RPMI8226 (cell line): ENCODE measurements at places on chromosomes 12 and 14.

DNA sequence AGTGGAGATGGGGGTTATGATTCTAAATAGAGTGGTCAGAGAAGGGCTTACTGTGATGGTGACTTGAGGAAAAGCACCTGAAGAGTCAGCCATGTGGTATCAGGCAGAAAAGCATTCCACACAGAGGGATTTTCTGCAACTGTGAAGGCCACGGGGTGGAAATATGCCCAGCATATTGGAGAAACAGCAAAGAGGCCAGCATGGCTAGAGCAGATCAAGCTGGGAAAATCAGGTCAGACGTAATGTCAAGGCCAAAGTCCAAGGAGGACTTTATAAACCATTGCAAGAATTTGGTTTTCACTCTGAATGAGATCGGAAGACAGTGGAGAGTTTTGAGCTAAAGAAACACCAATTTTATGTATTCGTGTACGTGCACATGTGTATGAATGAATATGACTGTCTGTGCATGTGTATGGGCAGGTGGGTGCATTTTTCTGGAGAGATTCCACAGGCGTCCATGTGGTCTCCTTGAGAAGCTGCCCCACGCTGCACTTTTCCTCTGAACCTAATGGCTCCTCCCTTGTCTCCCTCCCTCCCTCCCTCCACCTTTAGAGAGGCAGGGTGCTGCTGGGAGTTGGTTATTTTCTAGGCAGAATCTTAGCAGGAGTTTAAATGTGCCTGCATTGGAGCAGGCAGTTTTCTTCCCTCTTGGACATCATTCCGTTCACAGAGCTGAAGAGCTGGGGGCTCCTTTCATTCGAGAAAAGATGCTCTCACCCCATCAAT lies 97.4 kb upstream of the PPP4R3A start:
- DNase-seq: no peak

GRCh38 chr12:115349711-115350110 lies 665.7 kb upstream of the TBX3 start:
- no peak for DNase-seq

- DNase-seq: peak; percentile 42
Observed at GRCh38 chr12:119036878-119037825, 55.8 kb downstream of the SRRM4 start.

- no peak for DNase-seq
Observed at GRCh38 chr14:87960013-87960787, 32.8 kb downstream of the GALC start.

- DNase-seq: no peak
Observed at GRCh38 chr14:97306760-97307246, 509.6 kb downstream of the VRK1 start.

DNA sequence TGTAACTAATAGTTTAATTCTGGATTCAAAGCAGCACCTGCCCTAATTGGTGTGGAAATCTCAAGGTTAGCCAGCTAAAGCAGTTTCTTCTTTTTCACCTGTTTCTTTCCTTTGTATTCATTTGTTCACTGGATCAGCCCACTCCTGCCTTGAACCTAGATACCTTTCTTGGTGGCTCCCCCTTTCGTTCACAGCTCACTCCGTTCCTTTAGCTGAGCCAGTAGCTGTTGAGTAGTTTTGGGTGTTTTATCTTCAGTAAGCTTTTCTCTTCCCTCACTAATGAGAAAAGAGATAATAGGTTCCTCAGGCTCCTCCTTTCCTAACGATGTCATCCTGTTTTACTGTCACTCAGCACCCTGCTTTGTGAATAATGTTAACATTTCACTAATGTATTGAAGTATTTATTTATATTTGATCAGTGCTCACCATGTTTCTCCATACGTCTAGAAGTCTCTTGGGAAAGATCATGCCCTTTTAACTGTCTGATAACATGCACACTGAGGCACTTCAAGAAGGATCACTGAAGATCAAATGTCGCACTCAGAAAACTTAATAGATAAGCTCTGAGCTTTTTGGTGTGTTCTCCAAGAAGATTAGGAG lies 121.1 kb downstream of the TGFB3 start:
- DNase-seq: no peak

- DNase-seq: no peak
Observed at GRCh38 chr14:68421116-68421515, 371.8 kb downstream of the ZFP36L1 start.

DNA sequence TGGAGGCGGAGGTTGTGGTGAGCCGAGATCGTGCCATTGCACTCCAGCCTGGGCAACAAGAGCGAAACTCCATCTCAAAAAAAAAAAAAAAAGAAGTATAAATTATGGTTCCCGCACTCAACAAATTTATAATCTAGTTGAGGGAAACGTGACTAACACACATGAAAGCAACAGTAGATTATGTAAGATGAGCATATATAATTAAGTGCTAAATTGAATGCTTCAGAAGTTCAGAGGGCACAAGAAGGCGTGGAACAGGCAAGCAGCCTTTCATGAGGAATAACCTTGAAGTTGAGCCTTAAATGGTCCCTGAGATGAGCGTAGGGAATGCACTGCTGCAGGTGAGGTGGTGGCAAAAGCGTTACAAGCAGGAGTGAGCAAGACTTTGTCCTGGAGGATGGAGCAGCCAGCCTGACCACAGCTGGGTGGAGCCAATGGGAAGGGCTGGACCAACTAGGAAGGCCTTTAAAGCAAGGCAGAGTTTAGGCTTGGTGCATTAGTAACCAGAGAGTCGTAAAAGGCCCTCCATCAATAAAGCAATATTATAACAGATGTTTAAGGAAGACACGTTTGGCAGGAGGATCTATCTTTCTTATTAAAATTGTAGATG lies 30.6 kb upstream of the TUBA1A start:
- DNase-seq: no peak

DNA sequence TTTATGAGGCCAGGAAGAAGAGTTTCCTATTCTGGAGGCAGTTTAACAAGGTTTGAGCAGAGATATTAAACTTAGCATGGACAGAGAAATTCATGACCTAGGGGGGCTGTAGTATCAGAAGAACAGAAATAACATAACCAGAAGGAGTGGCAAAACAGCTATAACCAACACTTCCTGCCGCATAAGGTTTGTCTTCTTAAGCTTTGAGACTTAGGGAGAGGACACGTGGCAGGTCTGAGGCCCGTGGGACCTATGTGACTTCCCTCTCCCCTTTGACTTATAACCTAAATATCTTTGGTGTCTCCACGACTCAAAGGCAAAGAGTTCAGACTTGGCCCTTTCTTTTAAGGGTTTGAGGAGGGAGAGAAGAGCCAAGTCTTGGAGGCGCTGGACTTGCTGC lies 119.1 kb upstream of the PZP start:
- DNase-seq: no peak

DNA sequence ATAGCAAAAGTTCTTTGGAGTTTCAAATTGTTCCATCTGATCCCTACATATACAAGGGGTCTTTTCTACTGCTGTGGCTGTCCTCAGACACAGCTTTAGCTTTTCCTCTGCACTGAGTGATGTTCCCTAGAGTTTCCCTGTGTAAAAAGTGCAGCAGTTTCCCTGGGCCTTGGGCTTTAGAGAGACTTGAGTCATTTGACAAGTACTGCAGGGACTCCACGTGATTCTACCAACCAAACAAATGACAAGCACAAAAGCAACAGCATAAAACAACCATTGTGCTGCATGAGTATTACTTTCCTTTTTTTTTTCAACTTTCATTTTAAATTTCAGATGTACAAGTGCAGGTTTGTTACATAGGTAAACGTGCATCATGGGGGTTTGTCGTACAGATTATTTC lies 272.8 kb downstream of the PDZRN4 start:
- no peak for DNase-seq

DNA sequence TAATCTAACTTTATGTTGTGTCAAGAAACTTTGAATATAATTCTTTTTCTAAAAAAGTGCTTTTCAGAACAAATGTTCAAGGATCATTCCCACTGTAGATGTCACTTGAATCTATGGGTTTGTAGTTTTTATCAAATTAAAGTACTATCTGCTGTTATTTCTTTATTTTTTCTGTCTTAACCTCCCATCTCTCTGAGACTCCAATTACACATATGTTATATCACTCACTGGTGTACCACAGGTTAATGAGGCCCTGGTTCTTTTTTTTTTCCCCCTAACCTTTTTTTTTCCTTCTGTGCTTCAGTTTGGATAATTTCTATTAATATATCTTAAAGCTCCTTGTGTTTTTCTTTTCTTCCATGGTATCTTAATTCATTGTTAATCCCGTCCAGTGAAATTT lies 279.9 kb upstream of the RGS6 start:
- no peak for DNase-seq

- peak; percentile 75 for DNase-seq
Observed at GRCh38 chr12:14961466-14962152, at the start of gene ARHGDIB. Gene ARHGDIB (minus strand): TSS chr12:14961601. CDS start chr12:14950712, 10,889 bp downstream.

DNA sequence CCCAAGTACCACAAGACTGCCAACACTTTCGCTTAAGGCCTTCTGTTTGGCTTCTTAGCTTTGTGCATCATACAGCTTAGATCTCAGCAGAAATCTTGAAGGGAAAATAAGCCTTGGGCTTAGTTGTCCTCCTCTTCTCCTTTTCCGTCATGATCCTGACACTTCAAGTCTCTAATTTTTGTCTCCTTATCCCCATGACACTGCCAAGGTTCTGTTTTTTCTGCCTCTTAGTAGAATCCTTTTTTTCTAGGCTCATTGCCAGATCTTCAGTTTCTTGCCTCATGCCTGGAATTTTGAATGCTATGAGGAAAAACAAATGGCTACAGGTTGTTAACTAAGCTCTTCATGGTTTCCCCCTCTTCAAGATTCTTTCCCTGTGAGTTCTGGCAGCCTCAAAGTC lies 450.4 kb downstream of the LRFN5 start:
- DNase-seq: no peak

GRCh38 chr12:27277846-27278260 lies 33.8 kb downstream of the STK38L start:
- no peak for DNase-seq

- DNase-seq: no peak
Observed at GRCh38 chr14:74954947-74955228, 509 bp downstream of the PGF start.

DNA sequence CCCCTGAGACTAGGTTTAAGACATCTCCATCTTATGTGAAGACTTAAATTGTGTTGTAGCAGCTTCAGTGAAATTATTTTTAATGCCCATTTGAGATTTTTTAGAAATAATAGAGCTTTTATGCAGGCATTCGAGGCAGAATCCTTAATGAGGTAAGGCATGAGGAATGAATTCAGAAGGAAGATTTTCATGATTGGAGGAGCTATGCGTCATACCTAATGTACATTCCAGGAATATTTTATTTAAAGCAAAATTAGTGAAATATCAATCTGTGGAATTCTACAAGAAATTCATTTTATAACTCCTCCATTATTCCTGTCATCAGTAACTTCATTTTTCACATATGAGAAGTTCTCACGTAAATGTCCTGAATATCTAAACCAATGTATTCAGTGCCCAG lies 36.0 kb upstream of the GARIN6 start:
- no peak for DNase-seq

GRCh38 chr12:22374508-22374907 lies 40.0 kb upstream of the ST8SIA1 start:
- no peak for DNase-seq

- DNase-seq: no peak
Observed at GRCh38 chr12:94718114-94718513, 67.8 kb upstream of the TMCC3 start.

- DNase-seq: peak; percentile 79
Observed at GRCh38 chr12:132956011-132956788, at the start of gene ZNF605. Gene ZNF605 (minus strand): TSS chr12:132956306. CDS start chr12:132945635, 10,671 bp downstream.

GRCh38 chr14:45156067-45156466 lies 20.3 kb downstream of the FANCM start:
- no peak for DNase-seq

GRCh38 chr12:94930216-94930654 lies 73.3 kb downstream of the NDUFA12 start:
- no peak for DNase-seq

DNA sequence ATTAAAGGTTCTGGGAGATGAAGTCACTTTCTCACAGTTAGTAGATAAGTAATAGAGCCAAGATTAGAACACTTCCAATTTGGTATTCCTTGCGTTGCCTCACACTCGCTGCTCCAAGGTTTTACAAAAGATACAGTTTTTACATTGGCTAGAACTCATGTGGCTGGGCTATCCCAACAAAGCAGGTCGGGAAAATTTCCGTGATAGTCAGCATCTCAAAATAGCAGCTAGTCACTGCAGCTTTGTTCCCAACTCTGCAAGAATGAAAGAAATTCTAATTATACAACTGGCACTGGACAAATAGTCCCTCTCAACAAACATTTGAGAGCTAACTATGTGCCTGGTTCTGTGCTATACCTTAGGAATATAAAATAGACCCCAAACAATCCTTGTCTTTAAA lies 24.6 kb upstream of the PPP1R12A start:
- DNase-seq: no peak

DNA sequence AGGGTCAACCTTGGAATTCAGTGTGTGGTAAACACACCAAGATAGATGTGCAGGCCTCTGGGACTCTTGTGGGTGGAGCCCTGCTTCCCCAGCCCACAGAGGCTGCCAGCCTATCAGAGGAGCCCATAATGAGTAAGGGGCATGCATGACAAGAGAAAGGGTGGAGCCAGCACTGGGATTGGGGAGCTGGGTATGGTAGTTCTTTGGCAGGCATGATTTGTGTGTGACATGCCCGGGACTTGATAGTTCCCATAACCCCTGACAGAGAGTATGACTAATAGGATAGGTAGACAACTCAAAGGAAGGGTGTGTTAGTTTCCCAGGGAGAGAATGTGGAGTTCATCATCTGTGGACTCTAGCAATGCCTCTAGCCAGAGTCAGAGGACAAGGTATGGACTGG lies 143.0 kb downstream of the EMP1 start:
- no peak for DNase-seq

DNA sequence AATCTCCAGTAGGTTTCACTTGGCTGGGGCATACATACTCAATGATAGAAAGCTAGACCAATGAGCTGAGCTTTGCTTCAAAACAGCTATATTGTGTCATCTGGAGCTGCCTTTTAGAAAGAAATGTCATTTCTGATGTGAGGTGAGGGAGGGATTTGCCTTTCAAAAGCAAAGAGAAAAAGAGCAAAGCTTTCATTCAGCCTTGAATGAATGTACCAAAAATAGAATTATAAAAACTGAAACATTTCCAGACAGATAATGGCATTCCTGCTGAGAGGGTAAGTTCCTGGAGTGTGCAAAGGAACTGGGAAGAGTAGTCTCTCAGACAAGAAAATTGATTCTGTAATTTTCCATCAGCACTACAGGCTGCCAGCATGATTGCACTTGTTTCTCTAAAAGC lies 710.0 kb downstream of the LRFN5 start:
- DNase-seq: no peak

GRCh38 chr14:52790011-52790755 lies 1.2 kb downstream of the GNPNAT1 start:
- DNase-seq: no peak

DNA sequence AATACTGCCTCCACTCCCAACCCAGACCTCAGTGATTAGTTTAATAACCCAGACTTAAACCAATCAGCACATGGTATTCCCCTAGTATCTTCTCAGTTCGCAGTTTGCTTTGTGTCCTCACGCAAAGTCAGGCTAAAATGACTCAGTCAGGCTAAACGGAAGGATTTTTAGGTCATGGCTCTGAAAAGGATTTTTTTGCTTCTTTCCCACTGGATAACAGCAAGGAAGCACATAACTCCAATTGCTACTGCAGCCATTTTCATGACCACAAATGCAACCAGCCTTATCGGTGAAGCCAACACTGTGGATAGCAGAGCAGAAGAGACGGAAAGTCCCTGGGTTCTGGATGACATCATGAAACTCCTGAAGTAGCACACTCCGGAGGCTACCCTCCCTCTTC lies 67.7 kb downstream of the ZC3H14 start:
- DNase-seq: no peak

- peak; percentile 70 for DNase-seq
Observed at GRCh38 chr12:111788178-111788654, 21.5 kb downstream of the ALDH2 start.
